WERI-Rb-1 (cell line): ENCODE measurements at places on chromosomes 13 and 19.

- no peak for DNase-seq
These were observed 62.1 kb downstream of the DGKH start for GRCh38 chr13:42110410-42111155.

- no peak for DNase-seq
These were observed 77.4 kb downstream of the CYSLTR2 start for GRCh38 chr13:48731001-48731658.

GRCh38 chr19:2015608-2015950 lies at the start of gene BTBD2:
Gene BTBD2, minus strand, starts transcription at chr19:2015714. Its CDS starts 11 bp downstream, at chr19:2015703.
- DNase-seq = peak; percentile 57

GRCh38 chr19:39823686-39824085 lies 10.3 kb downstream of the DYRK1B start:
- DNase-seq = peak; percentile 63

DNA sequence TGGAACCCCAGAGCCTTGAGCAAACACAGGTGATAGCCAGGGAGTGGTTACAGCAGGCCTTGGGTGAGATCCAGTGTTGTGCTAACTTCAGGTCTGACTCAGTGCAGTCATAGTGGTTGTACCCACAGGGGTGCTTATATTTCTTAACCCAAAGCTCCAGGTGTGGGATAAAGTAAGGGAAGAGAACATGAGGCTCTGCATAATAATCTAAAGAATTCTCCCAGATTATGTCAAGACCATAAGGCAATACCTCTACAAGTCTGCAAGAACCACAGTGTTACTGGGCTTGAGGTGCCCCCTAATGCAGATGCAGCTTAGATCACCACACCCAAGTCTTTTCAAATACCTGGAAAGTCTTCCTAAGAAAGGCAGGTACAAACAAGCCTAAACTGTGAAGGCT lies 485.4 kb downstream of the RFC3 start:
- no peak for DNase-seq

GRCh38 chr19:49150944-49151243 lies 4.3 kb downstream of the HRC start:
- DNase-seq = no peak

- DNase-seq = no peak
These were observed 3.5 kb downstream of the IER2 start for GRCh38 chr19:13153569-13154240.

GRCh38 chr13:110644892-110645521 lies 29.7 kb downstream of the NAXD start:
- no peak for DNase-seq

DNA sequence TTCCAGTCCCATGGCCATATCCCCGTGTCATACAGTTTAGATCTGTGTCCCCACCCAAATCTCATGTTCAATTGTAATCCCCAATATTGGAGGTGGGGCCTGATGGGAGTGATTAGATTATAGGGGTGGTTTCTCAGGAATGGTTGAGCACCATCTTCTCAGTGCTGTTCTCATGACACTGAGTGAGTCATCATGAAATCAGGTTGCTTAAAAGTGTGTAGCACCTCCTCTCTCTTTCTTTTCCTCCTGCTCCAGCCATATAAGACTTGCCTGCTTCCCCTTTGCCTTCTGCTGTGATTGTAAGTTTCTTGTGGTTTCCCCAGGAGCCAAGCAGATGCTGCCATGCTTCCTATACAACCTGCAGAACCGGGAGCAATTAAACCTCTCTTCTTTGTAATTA lies 197.8 kb downstream of the NALCN start:
- no peak for DNase-seq

GRCh38 chr19:14056741-14057356 lies 5.0 kb downstream of the PALM3 start:
- no peak for DNase-seq

- DNase-seq = no peak
These were observed 104.5 kb upstream of the SOX1 start for GRCh38 chr13:111962431-111962891.
